Omental fat pad (tissue), 4 donors: ENCODE measurements at places on chromosomes 6 and 20. TPM values are rescaled to one million over a fixed set of nuclear protein-coding genes. Genes with fewer than 3 reads are reported as not detected.
A peak's percentile ranks its signal among the peaks of the same experiment; 100 is the strongest.

TMEM244 gene
- not detected for total RNA-seq

- no peak for DNase-seq
Observed at GRCh38 chr20:37454636-37455385, 66.2 kb upstream of the NNAT start.

DNA sequence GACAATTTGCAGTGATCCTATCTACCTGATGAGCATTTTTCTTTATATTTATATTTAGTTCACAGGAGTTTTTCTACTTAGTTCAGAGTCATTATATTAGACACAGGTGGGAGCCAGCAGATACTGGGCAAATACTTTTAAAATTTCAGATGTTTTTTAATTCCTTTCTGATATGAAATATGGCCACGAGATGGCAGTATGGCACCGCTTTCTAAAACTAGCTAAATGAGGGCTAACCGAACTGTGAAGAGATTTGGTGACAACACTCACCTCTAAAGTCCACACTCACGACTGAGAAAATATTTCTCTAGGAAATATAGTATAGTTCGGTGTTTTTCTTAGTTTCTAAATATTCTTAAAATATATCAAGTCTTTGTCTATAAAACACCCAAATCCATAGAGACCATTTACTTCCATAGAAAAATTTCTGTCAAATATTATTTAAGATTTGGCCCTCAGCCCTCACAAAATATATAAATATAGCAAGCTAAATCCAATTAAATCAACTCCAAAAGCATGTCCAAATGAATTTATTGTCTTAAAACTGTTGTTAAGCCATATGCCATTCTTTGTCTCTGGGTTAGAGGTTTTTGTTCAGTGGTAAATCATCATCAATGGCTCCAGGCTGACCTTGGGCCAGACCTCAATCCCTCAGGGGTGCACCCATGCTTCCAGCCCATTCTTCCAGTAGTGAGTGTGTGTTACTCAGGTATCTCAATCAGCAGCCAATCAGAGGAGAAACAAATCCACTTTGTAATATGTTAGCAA lies 63.6 kb downstream of the HUS1B start:
- peak; percentile 59 for DNase-seq

WFDC12 gene
- total RNA-seq, result not detected

DNA sequence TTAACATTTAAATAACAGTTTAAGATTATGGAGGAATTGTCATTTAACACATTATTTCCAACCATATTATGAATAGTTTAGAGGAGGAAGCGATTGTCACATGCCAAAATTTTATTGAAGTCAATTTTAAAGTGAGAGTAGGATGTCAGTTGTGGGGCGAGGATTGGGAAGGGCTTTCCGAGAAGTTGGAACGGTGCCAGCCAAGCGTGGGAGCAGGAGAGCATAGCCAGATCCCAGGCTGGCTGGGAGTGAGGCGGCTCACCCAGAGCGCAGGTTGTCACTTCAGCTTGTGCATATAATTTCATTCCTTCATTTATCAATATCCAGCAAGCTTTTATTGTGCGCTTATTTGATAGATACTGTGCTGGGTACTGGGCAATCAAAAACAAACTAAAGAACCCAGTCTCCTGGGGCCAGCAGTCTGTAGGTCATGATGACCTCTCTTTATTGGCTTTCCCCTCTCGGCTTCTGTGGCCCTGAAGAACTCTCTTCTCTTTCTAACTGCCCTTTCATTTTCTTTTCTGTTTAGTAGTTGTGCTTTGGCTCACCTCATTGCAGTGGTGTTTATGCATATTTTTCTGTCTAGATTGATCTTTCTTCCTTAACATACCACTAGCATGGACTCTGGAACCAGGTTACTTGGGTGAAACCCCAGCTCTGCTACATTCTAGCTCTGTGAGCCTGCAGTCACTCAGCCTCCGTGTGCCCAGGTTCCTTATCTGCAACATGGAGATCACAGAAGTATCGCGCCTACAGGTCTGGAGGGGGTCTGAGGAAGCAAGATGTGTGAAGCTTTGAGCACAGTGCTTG lies 6.4 kb downstream of the CEP43 start:
- peak; percentile 52 for DNase-seq

DNA sequence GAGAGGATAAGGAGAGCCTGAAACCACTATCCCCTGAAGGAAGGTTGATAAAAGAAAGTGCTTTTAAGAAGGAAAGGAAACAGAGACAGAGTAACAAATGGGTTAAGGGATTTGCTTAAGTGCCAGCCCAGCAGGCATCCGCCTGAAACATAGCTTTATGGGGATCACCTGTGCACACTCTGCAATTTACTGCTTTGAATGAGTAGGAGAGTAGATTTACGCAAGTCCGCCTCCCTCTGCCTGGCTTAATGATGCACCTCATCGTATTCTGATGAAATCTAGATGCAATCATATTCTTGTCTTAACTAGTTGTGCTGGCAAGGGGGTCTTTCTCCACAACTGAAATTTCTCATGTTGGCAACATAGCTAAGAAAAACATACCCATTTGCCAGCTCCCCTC lies 101.1 kb upstream of the ID4 start:
- DNase-seq, result no peak

DNA sequence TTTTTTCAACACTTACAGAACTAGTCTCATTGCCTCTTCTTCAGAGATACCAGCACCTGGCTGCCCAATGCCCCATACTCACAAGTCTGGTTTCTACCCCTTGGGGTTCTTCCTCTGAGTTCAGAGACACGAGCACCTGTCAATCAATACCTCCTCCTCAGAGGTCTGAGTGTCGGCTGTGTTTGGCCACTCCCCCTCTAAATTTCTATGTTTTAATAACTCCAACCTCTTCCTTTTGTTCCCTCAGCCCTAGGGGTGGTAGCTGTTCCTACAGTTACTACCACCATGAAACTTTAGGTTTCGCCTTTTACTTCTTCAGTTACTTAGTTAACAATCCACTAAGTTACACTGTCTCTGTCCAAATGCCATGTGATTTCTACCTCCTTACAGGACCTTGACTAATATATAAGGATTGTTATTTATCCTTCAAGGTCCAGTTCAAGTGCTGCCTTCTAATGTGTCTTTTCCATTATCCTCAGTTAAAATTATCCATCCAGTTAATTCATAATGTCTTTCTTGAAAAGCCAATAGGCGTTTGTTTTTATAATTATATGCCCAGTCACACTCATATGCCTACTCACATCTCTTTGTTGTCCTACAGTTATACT lies 14.6 kb upstream of the PHF20 start:
- no peak for DNase-seq

- no peak for DNase-seq
Observed at GRCh38 chr20:37345339-37346235, at the start of gene SRC. SRC (plus strand) TSS chr20:37346140; CDS start chr20:37384154, 38,014 bp downstream.

GRCh38 chr6:116096979-116097816 lies 3.5 kb upstream of the NT5DC1 start:
- no peak for DNase-seq

PRRC2A gene
- total RNA-seq, result 111 TPM

DNA sequence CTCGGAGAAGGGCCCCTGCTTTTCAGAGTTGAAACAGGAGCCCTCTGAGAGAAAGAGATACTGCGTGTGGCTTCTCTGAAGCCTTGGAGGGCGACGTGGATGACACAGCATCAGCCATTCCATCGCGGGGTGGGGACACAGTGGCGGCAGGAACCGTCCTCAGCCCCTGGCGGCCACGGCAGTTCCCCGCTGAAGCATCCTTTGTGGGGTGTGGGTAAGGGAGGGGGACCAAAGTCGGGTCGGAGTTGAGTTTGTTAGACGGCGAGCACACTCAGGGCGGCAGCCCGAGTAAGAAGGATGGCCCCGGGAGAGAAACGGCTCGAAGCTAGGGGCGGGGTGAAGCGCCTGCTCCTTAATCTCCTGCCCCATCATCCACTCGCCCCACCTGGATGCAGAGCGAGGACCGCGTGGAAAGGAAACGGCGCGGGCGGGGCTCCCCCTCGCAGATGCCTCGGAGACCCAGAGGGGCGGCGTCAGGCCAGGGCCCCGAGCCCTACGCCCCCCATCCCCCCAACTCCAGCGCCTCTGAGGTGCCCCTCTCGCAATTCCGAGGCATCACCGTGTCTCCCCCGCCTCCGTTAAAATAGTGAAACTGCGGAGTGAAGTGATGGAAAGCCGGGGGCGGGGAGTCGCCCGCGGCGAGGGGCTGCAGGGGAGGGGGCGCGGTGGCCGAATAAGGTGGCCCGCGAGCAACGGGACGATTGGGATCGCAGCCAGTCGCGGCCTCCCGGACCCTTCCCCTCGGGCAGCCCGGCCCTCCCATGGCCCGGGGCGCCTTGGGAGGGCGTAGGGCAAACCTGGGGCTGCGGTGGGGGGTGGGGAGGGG lies 796 bp upstream of the RREB1 start:
- DNase-seq, result no peak

- no peak for DNase-seq
Observed at GRCh38 chr6:30263734-30264133, 50.5 kb upstream of the TRIM26 start.

DNA sequence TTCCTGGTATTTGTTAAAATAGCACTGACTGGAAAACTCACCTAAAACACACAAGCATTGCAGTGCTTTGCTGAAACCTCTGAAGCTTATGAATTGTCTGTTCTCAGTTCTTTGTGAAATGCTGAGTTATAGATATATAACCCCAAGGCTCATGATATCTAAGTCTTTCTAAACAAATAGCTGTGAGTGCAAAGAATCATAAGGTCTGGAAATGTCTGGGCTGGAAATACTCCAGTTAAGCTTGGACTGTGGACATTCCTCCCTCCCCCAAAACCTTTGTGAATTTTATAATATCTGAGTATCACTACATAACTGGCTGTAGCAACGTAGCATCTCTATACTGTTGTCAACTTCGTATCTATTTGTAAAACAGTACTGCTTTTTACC lies 69.1 kb downstream of the CBLN4 start:
- no peak for DNase-seq

DNA sequence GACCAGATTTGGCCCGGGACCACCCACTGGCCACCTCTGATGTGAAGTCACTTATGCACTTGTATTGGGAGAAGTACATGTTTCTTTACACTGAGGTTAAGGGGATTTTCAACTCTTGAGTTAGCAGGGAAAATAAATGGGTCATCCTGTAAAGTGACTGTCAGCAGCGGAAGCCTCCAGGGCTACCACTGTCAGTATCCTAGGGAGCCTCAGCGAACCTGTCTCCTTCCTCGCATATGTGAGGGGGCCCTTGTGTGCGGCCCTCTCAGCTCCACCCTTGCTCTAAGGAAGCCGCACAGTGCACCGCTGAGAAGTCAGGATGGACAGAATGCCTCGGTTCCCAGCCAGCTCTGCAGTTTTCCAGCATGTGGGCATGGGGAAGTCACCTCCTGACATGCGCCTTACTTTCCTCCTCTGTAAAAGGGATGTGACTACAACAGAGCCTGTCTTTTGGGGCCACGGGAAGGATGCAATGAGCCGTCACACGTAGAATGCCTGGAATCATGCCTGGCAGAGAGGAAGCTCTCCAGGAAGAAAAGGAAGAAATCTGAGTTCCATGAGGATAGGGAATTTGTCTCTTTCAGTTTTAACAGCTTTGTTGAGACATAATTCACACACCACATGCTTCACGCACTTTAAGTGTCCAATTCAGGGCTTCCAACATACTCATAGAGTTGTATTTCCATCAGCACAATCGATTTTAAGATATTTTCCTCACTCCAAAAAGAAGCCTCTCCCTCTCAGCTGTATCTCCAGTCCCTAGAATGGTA lies 115.4 kb downstream of the SYCP2 start:
- DNase-seq, result no peak

DNA sequence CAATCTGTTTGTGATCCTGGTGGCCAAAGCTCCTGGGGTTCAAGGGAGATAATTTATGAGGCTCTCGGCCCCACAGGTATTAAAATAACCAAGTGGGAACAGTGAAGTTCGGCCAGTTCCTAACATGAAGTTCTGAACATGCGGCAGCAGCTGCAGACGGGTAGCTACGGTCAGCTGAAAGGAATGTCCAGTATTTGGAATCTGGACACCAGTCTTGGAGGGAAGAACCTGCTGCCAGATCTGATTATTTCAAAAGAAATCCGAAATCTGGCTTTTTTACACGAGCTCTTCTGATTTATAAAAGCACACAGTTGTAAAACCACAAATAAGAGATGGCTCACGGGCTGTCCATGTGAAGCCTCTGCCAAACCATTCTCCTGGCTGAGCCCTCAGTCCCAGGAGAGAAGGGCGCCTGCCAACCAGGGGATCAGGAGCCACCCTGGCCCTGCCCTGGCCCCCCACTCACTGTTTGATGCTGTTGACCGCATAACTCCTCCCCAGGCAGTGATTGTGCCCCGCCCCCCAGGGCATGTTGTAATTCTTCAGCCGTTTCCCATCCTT lies 28.2 kb upstream of the KCNB1 start:
- DNase-seq, result peak; percentile 36

DNA sequence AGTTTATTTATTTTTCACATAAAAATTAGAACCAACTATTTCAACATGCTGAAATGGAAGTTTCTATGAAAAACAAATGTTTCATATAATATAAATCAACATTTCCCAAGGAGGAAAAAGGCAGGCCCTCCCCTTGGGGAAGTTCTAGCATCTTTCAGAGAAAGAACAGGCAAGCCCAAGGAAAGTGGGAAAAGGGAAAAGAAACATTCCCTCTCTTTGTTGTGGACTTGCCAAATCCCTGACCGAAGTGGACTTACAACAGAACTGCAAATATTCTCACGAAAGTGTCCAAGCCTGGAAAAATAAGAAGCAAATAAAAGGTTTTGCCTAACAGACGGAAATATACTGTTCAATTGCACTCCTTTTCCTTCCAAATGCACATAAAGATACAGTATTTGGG lies 214.4 kb downstream of the ATXN1 start:
- no peak for DNase-seq

DNA sequence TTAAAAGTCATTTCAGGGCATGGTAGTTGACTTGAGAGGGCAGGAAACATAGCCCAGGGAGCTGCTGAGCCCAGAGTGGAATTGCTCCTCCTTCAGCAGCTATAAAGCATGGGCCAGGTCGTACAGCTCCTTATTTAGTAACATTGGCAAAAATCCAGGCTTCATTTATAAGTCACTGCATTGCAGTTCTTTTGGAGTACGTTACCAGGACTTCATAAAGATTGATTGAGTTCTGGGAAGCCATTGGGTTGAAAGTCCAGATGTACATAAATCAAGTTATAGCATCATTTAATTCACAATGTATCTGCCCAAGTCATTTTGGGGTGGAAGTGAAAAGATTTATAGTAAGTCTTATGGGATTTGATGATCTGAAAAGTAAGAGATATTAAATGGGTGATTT lies 53.0 kb upstream of the ANKEF1 start:
- DNase-seq, result no peak

DNA sequence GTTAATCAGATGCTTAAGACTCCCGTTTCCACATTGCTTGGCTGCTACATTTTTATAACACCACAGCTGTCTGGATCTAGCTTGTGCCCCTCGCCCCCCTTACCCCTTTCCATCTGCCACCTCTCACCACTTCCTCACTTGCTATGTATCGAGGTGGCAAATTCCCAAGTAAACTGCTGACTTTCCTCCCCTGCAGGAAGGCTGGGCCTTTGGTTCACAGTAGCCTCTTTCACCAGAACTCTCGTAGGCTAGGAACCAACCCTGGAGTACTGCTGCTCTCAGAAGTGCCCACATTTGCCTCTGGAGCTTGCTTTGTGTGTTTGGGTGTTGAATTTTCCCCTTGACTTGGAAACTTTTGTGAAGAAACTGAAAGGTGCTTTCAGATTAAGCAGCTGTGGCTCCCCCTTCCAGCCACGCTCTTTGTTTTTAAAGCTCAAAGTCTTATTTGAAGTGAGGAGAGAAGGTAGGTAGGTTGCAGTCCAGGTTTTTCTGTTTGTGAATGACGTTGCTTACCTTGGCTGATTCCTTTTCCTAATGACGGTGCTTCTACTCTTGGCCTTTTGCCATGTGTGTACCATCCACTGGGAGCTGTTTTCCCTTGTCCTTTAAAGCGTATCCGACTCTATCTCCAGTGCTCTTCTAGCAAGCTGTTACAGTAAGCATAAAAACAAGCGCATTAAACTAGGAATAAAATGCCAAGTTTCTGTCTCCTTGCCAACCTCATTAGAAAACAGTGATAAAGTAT lies 90.4 kb downstream of the CARMIL1 start:
- no peak for DNase-seq
